ENCODE measurements at places on chromosomes 12 and 14.

GRCh38 chr14:24659916-24660570, 26.1 kb upstream of the GZMB start:
- DNase-seq = no peak

DNA sequence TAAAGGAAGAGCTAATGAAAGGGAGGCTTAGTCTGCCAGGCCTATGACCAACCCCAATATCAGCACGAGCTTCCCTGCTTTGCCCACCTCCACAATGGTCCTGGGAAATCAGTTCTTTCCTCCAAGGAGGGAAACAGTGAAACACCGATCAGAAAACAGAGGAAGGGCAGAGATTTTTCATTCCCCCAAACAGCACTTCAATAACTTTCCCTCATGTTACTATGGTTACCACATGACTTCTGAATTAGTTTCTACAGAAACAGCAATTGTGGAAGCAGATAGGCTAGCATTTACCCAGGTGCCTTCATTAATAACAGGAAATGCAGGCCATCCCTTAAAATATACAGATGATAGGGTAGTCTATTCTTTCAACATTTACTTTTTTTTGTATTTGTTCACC, 35.9 kb downstream of the TRIM9 start:
- no peak for DNase-seq

- DNase-seq = no peak
These were observed 48.0 kb upstream of the RIMBP2 start for GRCh38 chr12:130764073-130764472.

DNA sequence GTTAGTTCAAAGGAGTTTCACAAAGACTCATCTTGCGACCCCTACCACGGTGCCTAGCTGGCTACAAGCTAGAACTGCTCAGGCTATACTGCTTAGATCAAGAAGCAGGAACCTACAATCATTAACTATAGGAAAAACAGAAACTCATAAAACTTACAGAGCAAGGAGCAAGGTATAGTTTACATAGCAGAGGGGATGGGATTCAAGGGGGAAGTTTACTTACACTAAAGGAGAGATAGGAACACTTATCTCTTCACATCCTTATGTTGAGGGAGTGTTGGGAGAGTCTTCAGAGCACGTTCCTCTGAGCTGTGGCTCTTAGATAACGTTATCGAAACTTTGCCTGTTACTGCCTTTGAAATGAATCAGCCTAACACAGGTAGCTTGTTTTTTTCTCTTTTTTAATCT, 58.1 kb downstream of the FSCB start:
- DNase-seq = no peak

DNA sequence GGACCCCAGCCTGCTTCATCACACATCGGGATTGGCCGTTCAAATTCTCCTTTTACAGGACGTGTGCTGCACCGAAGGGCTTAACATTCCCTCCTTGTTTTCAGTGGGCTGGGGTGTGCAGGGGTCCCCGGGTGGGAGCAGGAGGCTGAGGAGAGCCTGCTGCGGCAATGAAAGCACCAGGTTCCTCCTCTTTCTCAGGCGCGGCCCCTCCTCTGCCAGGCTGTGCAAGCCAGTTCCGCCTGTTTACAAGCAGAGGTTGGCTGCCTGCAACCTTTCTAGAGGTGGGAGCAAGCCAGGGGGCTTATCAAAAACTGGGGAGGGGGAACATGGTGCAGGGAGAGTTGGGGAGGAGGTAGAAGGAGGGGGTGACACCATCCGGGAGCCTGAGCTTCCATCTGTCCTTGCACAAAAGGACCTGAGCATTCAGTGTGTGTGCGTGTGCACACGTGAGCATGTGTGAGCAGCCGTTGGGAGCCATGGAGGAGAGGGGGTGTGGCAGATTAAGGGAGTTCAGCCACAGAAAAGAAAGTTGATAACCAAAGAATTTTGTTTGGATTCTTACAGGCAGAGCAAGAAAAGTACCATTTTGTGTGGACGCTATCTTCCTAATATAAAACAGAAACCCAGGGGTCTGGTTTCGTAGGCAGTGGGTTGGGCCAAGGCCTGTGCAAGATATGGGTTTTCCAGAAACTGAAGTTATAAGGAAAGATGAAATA, 108.8 kb upstream of the RFLNA start:
- DNase-seq = no peak

DNA sequence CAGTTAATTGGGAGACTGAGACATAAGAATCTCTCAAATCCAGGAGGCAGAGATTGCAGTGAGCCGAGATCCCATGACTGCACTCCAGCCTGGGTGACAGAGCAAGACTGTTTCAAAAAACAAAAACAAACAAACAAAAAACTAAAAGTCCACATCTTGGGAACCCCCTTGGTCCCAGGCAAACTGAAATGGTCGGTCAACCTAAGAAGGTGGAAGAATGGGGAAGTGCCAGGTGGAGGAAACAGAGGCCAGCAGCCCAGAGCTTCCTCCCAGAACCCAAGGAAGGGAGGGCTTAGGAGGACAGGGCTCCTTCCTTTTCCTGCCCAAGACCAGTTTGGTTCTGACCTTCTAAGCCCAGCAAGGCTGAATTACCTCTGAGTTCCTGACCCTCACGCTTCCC, 121.0 kb upstream of the FUT8 start:
- no peak for DNase-seq
